ENCODE measurements at places on chromosomes 5 and 9. TPM values are rescaled to one million over a fixed set of nuclear protein-coding genes. Genes with fewer than 3 reads are reported as not detected.

Gene PPP2CA
- total RNA-seq: 197 TPM

Gene TNFSF8
- not detected for total RNA-seq

Gene GPX3
- 4.6 TPM for total RNA-seq

Gene UNC5A
- 0.70 TPM for total RNA-seq

Gene ANKRD18A
- 7.6 TPM for total RNA-seq

Gene SLC35A4
- total RNA-seq: 99.4 TPM

Gene CDC20B
- total RNA-seq: not detected

Gene SEC24A
- total RNA-seq: 21.6 TPM

Gene IRX1
- total RNA-seq: 24.8 TPM

- no peak for DNase-seq
Observed at GRCh38 chr9:15136646-15137045, 170.4 kb downstream of the TTC39B start.

DNA sequence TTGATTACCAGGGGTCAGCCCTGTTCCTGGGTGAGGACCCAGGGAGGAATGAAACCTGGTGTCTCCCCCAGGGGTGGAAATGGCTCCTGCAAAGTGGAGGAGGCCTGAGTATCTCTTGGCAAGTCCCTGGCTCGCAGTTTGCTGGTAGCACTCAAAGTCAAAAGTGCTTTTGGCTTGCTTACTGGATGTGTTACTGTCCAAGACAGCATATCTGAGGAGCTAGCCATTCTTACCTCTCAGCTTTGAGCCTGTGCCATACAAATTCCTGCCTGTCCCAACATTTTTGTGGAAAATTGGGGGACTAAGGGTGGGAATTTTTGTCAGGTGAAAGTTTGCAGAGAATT is 9.9 kb downstream of the ZNF618 start:
- no peak for DNase-seq

DNA sequence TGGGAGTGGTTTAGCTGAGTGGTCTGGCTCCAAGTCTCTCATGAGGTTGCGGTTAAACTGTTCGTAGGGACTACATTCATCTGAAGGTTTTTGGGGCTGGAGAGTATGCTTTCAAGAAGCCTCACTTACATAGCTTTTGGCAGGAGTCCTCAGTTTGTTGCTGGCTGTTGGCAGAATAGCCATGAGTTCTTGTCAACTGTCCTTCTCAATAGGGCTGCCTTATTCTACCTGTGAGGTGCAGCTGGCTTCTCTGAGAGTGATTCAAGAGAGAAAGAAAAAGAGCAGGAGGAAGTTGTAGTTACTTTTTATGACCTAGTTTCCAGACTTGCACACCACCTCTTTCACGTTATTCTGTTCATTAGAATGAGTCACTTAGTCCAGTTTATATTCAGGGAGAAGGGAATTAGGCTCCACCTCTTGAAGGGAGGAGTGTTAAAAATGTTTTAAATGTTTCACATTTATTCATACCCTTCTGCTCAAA is 33.2 kb downstream of the YTHDC2 start:
- no peak for DNase-seq

- DNase-seq: no peak
Observed at GRCh38 chr5:126514131-126514557, 80.9 kb downstream of the ALDH7A1 start.

DNA sequence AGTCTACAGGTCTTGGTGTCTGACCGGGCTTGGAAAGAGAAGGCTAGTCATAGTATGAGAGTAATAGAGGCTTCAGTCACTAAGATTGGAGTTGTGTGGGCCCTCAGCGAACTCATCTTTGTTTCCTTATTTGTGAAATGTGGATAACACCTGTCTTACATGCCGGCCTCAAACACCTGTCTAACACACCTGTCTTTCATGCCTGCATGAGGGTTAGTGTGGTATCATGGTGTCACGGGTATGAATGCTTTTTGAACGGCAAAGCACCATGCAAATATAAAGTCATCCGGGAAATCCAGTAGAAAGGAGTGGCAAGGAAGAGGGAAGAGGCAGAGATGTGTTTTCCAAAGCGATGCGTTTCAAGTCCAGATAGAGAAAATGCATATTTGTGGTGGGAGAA is 25.5 kb downstream of the GRAMD2B start:
- no peak for DNase-seq

GRCh38 chr5:132754111-132754510 is 6.9 kb downstream of the CCNI2 start:
- no peak for DNase-seq

DNA sequence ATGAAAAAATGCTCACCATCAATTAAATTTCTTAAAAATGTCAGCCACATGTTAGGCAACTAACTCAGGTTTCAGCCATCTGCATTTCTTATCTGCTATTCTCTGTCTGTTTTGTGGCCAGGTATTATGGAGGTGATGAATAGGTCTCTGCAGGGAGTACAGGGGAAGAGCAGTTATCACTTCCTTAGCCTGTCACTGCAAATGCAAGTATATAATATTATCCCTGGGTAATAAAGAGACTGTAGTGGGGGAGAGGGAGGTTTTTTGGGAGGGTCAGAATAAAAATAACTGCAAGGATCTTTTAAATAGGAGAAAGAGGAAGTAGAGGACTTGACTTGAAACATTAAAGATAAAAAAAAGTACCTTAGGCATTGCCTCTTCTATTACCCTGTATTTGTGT is 49.6 kb upstream of the PTGER4 start:
- DNase-seq: no peak

DNA sequence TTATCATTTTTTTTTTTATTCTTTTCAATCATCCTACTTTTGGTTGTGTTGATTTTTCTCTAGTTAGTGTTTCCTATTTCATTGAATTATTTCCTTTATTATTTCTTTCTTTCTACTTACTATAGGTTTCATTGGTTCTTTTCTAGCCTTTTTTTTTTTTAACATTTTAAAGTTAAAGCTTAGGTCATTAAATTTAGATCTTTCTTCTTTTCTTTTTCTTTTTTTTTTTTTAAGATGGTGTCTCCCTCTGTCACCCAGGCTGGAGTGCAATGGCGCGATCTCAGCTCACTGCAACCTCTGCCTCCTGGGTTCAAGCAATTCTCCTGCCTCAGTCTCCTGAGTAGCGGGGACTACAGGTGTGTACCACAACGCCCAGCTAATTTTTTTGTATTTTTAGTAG is 43.0 kb upstream of the PPP2CA start:
- DNase-seq: no peak

GRCh38 chr9:138046641-138047301 is 169.2 kb downstream of the CACNA1B start:
- no peak for DNase-seq

- no peak for DNase-seq
Observed at GRCh38 chr5:1474183-1474839, 29.1 kb upstream of the SLC6A3 start.

DNA sequence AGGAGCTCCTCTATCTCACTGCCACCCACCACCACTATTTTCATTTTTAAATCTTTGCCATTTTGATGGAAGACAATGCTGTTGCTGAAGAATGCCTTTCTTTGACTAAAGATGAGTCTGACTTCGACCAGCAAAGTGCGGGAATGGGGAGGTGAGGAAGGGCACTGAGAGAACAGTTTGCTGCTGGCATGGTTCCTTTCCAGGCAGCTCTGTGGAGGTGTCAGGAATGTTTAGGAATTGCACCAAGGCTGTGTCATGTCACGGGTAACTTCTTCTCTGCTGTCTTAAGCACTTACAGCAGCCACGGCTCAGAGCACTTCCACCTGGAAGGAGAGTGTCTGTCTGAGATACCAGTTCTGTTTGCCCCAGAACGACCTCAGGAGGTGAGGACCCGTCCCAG is 41.4 kb upstream of the SHB start:
- no peak for DNase-seq

DNA sequence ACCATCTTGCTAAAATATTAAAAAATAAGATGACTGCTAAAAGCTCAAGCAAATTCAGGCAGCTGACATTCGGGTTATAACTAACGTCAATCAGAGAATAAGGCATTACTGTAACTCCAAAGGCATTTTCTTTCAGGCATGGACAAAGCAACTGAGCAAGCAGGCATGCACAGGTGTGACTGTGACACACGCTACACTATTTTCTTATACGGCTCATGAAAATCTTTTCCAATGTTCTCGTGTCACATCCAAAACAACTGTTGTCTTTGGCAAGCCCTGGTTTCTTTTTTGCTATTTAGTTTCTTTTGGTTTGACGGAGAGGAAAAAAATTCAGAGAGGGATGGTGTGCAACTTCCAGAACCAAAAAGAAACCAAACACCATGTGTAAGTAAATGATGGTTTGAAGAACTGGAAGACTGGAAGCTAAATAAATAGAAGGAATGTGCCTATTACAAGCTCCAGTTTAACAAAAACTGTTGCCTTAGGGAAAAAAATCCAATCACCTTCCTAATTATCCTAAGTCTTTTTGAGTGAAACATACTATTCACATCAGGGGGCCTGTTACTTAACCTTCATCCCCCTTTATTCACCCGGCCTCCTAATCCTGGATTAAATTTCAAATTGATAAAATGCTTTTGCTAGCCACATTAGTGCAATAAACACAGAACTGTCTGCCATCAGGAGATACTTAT is 277.6 kb downstream of the PSAT1 start:
- no peak for DNase-seq

DNA sequence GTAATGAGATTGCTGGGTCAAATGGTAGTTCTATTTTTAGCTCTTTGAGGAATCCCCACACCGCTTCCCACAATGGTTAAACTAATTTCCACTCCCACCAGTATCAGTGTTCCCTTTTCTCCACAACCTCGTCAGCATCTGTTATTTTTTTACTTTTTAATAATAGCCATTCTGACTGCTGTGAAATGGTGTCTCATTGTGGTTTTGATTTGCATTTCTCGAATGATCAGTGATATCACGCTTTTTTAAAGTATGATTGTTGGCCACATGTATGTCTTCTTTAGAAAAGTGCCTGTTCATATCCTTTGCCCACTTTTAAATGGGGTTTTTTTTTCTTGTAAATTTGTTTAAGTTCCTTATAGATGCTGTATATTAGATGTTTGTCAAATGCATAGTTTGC is 73.5 kb downstream of the MTAP start:
- DNase-seq: no peak

DNA sequence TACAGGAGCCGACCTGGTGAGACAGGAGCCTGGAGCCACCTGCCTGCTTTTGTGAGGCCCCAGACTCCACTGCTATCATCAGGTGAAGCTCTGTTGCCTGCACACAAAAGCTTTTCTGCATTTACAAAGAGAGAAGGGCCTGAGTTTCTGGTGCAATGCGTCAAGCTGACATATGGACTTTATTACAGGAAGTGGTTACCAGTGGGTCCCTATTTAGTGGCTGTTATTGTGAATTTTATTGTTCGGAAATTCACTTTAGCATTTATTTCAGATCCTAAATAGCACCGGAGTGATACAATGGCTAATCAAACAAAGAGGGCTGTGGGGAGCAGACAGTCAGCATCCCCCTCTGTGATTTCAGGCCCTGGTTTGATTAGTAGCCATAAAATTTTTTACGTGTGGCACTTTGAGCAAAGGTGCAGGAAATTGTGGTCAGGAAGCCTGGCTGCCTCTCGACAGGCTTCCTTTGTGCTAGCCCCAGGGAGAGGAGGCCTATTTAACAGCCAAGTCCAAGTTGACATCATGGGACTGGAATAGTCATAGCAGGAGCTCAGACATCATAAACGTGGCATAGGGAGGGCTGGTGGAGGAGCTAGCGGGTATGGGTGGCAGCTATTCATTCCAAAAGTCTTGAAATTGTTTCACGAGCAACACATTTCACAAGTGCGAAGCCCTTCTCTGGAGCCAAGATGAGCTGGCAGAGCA is 8.4 kb downstream of the TGFBI start:
- no peak for DNase-seq

GRCh38 chr9:23644326-23644725 is 181.7 kb downstream of the ELAVL2 start:
- DNase-seq: no peak

GRCh38 chr5:149358868-149359495 is 1.1 kb downstream of the PCYOX1L start:
- no peak for DNase-seq

- no peak for DNase-seq
Observed at GRCh38 chr5:110053824-110054223, 364.1 kb downstream of the MAN2A1 start.

- no peak for DNase-seq
Observed at GRCh38 chr9:4221931-4222330, 77.9 kb downstream of the GLIS3 start.

- no peak for DNase-seq
Observed at GRCh38 chr5:138697720-138698360, 55.4 kb upstream of the CTNNA1 start.
